ENCODE measurements at places on chromosomes 7 and 10.

DNA sequence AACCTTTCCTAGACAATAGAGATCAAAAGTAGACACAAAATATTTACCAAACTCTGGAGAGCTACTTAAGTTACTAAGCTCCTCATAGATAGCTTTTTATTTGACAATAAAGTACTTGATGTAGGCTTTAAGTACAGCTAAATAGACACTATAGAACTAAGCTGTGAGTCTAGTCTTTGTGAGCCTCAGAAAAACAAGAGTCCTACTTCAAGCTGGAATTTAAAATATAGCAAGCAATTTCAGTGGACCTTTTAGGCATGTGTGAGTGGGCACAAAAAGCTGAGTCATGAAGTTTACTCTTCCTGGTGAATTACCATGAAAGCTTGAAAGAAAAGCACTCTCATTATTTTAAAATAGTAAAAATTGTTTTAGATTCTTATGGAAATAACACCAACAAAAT, 76.1 kb downstream of the ADD3 start:
- no peak for DNase-seq

DNA sequence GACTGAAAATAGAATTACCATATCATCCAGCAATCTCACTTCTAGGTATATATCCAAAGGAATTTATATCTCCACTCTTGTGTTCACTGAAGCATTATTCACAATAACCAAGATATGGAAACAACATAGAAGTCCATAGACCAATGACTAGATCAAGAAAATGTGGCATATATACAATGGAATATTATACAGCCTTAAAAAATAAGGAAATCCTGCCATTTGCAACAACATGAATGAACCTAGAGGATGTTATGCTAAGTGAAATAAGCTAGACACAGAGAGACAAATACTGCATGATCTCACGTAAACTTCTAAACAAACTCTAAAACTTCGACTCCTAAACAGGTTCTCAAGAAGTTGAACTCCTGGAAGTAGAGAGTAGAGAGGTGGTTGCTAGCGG, 254.5 kb downstream of the SKIDA1 start:
- DNase-seq = no peak

- DNase-seq = no peak
Measured at GRCh38 chr7:115216652-115217051, 294.8 kb downstream of the MDFIC start.

DNA sequence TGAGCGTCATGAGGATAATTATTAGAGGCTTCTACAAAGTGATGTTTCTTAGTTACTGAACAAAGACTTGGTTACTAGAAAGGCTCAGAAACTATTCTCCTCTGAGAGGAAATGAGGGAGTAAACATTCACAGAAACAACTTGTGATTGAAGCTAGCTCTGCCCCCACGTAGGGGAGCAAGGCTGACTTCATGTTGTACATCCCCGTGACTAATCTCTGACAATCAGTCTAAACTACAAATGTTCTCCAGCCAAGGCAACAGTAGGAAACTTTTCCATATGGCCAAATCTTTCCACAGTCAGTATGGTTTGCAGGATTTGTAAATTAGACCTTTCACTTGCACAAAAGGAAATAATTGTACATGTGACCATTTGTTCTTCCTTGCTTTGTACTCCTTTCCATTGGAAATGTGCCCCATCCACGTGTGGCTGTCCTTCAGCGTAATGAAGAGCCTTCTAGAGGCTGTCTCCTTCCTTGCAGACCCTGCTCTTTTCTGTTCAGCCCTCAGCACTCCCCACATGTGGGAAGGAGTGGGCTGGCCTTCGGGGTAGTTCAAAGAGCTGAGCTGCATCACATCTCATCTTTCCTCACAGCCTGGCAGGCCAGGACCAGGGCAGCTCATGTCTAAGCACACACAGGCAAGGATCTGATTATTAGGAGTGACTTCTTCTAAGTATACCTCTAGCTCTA, 93.5 kb downstream of the PCGF5 start:
- no peak for DNase-seq

DNA sequence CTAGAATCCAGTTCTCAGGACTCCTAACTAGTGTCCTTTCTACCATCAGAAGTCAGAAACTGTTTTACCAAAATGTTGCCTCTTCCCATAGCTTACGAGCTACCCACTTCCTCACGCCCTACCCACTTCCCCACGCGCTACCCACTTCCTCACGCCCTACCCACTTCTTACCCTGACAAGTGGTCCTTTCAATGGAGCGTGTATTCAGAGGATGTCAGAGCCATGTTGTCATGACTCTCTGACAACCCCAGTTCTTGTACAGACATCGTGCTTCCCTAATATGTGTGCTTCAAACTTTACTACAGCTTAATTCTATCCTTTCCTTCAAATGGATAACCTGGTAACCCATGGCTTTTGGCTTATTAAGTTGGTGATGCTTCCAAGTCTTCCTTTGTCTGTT, 84.8 kb upstream of the PHF14 start:
- no peak for DNase-seq

GRCh38 chr7:135879233-135879632, 97.9 kb downstream of the MTPN start:
- no peak for DNase-seq
